Astrocyte of the spinal cord (primary cell): ENCODE measurements at places on chromosomes 2 and 18.

DNA sequence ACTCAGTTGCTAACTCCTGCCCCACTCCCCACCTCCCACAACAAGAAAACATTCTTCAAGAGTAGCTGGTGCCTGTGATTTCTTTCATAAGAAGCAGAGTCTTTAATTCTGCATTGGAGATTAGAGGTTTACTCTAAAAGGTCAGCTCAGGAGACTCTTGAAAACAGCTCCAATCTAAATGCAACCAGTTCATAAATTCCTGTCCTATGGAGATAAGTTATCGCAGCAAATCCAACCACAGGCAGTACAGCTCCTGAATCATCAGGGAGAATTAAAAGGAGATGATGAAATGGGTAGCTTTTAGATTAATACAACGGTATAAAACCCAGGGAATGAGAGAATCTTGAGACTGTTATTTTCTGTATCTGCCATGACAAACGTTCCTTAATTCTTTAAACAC is 130.7 kb downstream of the SOCS6 start:
- peak; percentile 43 for DNase-seq

- peak; percentile 46 for DNase-seq
Measured at GRCh38 chr18:37124516-37124915, 295.6 kb downstream of the KIAA1328 start.

DNA sequence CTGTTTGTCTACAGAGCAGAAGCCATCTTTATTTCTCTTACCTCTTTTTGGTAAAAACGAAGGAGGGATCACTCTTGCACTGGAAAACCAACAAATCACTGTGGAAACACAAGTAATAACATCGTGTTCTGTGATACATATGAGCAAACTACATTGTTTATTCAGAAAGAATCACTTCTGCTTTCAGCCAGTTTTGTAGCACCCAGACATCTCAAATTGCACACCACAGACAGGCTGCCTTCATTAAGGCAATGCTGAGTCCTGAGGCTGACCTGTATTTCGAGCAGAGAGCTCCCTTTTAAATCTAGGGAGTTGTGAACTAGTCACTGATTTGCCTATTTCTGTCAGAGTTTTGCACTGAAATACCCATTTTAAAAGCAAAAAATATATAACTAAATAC is 1003.2 kb upstream of the FAM98A start:
- DNase-seq: no peak

DNA sequence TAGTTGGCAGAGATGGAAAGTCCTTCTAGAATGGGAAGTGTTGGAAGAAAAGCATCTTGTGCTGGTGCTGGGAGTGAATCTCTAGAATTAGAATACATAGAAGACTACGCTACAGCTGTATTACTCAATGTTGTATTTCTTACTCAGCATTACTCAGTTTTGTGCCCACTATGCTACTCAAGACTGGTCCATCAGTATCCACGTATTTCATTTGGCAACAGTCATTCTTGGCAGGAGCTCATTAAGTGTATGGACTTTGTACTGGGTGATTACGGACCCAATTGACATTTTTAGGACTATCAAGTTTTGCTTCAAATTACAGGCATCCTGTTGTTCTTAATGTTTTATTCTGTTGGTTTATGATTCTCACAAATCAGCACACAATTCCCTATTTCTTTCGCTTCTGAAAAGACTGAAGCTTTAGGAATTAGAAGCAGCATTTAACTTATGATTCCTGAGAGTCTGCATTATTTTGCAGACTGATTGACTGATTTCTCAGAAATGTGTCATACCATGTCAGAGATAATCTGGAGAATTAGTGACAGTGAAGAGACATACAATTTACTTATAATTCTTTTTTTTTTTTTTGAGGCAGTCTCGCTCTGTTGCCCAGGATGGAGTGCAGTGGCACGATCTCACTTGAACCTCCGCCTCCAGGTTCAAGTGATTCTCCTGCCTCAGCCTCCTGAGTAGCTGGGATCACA is 136.9 kb downstream of the MYO3B start:
- peak; percentile 14 for DNase-seq

GRCh38 chr2:11784747-11785610 is 38.5 kb downstream of the LPIN1 start:
- peak; percentile 41 for DNase-seq
